ENCODE measurements at places on chromosomes 13 and 19.

DNA sequence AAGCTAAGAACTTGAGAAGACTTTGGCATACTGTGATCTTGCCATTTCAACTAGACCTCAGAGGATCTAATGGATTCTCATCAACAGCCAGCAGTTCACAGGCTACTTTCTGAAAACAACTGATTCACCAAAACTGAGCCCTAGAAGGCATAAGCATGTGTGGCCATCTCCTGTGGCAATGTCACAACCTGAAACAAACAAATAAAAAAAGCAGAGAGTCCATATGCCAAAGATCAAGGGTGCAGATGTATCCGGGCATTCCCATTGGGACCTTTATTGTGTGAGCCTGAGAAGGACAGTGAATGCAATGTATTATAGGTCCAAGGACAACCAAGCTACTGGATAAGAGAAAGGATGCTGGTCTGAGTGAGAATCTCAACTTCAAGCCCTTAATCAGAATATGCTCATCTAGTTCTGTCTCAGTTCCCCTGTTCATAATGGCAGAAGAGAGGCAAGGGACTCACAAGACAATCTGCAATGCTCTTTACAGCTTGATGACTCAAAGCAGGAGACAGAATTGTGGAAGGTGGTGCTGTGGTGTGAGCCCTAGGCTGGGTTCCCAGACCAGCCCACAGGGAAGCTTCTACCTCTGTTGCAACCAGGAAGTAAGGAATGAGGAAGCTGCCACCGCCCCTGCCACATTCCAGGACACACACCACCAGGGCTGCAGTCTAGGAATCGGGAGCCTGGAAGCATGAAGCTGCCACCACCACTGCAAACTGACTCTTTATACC is 133.7 kb downstream of the RAP2A start:
- DNase-seq: no peak

DNA sequence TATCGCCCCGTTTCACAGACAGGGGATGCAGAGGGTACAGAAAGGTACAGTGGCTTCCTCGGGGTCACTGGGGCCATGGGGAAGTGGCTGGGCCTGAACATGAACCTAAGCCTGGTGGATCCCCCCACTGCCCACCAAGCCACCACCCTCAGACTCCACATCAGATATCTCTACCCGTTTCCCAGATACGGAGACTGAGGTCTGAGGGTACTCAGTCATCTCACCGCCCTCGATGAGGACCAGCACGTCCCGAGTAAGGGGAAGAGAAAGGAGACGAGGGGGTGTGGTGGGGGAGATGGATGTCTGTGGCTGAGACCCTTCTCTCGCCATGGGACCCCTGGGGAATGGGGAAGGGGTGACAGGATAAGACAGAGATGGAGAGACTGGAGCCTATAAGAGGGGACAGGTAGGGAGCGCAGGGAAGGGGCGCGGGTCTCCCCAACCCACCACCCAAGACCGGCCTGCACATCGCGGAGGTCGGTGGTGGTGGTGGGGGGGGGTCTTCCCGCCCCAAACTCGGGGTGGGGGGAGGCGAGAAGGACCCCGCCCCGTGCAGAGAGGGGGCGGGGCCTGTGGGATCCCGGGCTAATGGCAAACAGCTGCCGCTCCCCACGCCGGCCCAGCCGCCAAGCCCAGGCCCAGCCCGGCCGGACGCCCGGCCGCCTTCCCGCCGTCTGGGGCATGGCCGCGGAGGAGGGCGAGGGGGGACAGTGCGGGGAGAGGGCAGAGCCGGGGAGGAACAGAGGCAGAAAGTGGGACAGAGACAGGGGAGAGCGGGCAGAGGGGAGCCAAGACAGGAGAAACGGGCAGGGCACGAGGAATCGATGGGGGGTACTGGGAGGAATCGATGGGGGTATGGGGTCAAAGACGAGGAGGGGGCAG is 698 bp downstream of the KANK2 start:
- no peak for DNase-seq

GRCh38 chr19:47991191-47991808 is 670 bp downstream of the BSPH1 start:
- no peak for DNase-seq

DNA sequence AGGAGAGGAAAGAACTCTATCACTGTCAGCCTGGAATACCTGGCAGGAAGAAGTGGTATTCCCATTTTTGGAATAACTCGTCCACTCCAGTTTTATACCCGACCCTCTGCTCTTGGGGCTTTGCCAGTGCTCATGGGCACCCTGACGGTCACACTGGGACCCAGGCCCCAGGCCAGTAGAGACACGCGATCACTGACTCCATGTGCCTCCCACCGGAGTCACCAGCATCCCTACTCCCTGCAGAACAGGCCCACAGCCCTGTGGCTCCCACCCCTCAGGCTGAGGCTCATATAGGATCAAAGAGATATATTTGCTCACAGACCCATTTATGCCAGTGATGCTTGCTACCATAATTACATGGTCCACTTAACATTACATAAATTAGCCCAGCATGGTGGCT is 3.5 kb downstream of the GRTP1 start:
- DNase-seq: no peak

DNA sequence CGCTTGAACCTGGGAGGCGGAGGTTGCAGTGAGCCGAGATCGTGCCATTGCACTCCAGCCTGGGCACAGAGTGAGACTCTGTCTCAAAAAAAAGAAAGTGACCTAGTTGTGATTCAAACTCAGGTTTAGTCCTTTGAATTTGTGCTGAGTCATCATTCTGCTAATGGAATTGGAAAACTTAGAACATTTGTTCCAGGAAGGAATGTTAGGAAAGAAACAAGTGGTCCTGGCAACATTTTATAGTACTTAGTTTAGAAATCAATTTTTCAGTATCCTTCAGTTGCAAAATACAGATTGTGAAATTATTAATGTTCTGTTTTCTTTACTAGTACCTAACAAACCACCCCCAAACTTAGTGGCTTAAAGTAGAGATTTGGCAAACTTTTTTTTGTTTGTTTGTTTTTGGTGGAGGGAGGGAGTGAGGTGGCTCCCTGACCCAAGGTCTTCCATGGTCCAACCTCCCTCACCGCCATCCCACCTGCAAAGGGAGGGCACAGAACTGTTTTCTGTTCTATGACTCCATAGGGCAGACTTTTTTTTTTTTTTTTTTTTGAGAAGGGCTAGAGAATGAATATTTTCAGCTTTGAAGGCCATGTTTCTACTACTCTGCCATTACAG is 9.2 kb upstream of the SULT2A1 start:
- DNase-seq: no peak

DNA sequence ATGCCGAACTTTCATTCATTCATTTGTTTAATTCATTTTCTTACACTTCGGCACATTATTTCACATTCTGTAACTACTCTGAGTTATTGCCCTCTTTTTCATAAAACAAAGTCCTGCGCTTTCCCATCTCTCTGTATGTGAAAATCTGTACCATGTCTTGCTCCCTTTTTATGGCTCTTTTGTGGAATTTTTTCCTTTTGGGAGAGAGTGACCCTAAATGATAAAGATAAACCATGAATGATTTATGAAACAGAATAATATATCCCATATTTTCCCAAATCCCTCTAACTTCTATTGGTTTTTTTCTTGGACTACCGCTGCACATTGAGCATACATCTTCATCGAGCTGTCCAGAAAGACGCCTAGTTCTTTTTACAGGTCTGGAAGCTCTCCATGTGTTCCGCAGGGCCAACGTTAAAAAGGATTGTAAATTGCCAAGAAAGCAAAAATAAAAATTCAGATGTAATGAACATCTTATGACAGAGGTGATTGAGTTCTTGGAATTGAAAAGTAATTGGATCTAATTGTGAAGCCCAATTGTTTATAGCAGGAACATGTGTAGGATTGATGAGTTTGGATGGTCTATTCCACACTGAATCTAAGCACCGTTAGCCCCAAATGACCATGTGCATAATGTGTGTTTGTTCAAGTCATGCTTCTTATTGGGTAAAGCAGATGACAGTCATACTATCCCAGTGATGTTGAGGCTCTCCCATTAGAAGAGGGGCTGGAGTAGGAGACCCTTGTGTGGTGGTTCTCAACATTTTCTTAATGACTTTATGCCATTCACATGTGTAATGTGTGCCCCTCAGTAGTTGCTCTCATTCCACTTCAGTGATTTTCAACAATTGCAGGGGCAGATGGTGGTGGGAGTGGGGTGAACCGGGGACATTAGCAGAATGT is 378.9 kb downstream of the DLEU7 start:
- no peak for DNase-seq

- no peak for DNase-seq
These were observed 114.6 kb downstream of the TDRD3 start for GRCh38 chr13:60511637-60512036.

GRCh38 chr13:50871405-50871804 is 27.9 kb upstream of the DLEU7 start:
- no peak for DNase-seq

- no peak for DNase-seq
These were observed 131.5 kb upstream of the GJB6 start for GRCh38 chr13:20363603-20364002.

DNA sequence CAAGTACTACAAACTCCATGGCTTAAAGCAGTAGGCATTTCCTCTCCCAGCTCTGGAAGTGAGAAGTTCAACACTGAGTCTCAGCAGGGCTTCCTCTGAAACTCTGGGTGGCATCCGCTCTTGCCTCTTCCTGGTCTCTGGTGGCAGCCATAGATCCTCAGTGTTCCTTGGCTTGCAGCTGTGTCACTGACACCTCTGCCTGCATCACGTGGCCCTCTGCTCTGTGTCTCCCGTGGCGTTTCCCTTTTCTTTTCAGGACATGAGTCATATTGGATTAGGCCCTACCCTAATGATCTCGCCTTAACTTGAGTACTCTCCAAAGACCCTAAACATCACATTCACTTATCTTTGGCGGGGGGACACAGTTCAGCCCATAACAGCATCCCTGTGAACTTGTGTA is 466.7 kb downstream of the MYO16 start:
- DNase-seq: no peak

GRCh38 chr19:48474084-48474592 is 5.0 kb downstream of the CYTH2 start:
- no peak for DNase-seq

DNA sequence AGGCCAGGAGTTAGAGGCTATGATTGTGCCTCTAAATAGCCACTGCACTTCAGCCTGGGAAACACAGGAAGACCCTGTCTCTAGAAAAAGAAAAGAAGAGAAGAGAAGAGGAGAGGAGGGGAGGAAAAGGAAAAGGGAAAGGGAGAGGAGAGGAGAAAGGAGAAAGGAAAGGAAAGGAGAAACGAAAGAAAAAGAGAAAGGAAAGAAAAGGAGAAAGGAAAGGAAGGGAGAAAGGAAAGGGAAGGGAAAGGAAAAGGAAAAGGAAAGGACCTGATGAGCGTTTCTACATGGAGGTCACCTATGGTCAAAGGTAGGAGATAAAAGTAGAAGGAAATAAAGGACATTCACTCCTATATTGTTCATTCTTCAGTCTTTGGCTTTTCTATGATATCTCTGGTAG is 109.1 kb upstream of the TRPC4 start:
- no peak for DNase-seq

DNA sequence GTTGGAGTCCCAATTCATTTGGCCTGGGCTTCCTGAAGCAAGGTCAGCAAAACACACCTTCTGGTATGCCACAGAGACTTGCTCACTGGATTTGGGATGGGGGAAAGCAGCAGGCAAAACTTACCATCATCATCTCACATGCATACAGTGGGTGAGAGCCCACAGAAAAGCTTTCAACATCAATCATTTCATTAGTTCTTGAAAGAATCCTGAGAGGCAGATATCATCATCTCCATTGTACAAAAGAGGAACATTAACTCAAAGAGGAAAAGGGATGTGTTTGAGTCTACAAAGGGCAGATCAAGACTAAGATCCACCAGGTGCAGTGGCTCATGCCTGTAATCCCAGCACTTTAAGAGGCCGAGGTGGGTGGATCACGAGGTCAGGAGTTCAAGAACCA is 6.4 kb downstream of the WDR87 start:
- DNase-seq: no peak

GRCh38 chr13:113086991-113087922 is 18.3 kb upstream of the F7 start:
- no peak for DNase-seq

DNA sequence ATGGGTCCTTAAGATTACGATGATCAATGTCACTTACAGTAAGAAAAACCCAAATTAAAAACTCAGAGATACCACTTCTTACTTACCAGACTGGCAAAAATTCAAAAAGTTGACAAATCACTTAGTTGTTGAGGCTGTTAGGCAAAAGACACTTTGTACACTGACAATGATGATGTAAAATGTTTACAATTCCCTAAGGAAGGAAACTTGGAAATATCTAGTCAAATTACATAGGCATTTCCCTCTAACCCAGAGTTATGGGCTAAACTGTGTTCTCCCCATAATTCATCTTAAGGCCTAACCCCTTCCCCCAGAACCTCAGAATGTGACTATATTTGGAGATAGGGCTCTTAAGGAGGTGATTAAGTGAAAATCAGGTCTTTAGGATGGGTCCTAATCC is 12.0 kb downstream of the TGDS start:
- no peak for DNase-seq

DNA sequence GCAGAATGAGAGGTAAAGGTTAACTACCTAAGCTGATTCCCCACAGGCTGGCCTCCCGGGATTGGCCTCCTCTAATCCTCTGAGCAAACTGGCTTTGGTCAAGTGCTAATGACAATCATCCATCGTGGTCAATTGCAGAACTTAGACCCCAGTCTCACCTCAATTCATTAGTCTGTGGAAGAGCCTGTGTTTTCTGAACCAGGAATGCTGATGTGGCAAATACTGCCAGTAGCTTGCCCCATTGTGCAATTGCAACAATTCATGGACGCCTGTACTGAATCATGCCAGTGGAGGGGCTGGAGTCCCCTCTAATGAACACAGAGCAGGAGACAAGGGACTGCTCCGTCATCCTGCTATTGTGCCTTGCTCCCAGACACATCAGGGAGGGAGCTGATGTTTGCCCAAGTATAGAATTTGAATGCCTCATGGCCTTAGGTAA is 1256.5 kb downstream of the EFNB2 start:
- DNase-seq: no peak

DNA sequence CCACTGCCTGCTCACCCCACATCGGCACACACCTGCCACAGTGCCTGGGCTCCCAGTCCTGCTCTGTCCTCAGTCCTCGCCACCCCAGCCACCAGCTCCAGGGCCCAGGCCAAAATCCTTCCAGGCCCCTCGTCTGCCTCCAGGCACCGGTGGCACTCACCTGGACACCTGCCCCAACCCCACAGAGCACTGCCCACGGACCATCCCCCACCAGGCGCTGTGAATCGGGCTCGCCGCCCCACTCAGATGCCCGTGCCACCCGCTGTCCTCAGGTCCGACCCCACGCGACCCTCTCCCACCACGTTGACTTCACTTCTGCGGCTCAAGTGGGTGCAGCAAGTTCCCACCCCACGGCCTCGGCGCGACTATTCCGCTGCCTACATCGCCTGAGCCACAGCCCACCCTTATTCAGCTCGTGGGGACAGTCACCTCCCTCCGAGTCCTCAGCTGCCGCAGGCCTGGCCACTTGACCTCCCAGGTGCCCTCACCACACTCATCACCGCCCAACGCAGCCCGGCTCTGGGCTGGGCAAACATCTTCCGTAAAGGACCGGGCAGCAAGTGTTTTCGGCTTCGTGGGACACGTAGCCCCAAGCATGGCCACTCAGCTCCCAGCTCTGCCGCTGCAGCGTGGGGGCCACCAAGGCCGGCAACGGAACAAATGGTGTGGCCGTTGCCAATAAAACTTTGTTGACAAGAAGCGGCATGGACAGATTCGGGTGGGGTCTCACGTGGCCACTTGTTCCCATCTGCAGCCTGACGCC is 5.7 kb downstream of the PIP5K1C start:
- no peak for DNase-seq

GRCh38 chr19:18800079-18800478 is 9.0 kb upstream of the COMP start:
- no peak for DNase-seq

Measured in CD4-positive, alpha-beta T cell treated with Interleukin-2 at 100 ng/mL for 4 hours (primary cell).